ENCODE measurements at places on chromosomes 3 and 15.

DNA sequence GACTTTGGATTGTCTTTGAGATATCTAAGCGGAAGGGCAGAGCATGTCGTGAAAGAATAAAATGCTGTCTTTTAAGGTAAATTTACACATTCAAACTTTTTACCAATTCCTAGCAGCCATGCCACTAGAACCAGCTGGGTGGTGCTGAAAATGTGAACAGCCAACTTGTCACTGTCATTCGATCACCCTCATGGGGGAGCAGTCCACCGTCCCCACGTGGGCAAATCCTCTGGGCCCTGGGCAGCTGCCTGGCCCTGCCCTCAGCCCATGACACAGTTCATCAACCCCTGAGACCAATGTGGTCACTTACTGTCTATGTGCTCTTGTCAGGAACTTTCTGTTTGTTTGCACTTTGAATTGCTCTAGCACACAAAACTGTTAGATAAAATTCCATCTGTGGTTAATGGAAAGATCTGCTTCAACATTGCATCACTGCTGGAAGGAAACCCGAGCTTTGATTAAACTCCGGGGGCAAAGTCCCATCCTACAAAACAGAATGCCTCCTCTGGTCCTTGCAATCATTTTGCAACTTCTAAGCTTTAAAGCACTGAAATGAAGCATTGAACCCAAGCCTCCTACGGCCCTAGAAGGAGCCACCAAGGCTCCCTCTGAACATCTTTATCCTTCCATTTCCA is 50.1 kb downstream of the PCSK6 start:
- no peak for DNase-seq

DNA sequence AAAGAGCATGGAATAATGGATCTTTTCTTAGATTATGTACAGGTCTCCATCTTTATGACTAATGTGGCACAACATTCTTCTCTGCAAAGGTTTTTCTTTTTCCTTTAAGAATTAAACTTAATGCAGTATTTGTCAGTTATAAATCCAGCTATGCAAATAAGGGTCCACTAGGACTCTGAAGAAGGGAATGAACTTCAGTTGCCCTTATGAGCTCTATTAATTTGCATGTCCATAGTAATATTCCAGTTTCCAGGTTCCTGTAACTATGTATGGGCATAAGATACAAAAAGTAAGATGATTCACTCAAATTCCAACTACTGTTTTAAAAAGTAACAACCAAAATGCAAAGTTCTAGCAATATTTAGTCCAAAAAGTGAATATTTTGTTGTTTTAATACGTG is 337.4 kb downstream of the NLGN1 start:
- DNase-seq = no peak

DNA sequence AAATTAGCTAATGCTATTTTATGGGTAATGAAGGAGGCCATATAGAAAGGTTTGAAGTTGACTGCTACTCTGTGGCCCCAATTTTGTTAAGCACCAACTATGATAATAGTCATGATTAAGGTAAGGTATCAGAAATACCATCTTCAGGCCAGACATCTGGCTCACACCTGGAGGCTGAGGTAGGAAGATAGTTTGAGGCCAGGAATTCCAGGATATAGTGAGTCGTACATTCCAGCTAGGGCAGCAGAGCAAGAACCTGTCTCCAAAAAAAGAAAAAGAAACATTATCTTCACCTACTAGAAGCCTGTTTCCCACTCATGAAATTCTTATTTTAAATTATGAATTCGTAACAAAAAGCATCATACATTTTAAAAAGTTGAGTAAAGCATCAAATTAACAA is 64.4 kb downstream of the LRRC28 start:
- DNase-seq = no peak

DNA sequence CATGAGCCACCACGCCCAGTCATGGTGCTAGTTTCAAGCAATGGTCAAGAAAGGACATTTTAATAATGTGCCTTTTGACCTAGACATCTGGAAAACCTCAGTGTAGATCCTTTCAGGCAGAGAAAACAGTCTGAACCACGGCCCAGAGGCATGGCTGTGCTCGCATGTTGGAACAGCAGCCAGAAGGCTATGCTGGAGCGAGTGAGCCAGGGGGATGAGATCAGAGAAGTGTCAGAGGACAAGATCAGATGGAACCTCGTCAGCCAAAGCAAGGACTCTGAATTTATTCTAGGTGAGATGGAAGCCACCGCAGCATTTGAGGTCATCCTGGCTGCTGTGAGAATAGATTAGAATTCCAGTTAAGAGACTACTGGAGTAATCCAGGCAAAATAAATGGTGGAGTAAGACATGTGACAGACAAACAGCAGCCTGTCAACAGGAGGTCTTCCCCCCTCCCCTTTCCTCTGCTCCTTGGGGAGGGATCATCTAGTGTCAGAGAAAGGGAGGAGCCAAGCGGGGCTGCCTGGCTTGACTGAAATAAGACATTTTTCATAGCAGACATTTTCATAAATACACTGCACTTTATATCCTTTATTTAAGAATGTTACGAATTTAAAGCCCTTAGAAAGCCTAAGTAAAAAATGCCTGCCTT is 40.4 kb upstream of the ACKR4 start:
- DNase-seq = no peak

DNA sequence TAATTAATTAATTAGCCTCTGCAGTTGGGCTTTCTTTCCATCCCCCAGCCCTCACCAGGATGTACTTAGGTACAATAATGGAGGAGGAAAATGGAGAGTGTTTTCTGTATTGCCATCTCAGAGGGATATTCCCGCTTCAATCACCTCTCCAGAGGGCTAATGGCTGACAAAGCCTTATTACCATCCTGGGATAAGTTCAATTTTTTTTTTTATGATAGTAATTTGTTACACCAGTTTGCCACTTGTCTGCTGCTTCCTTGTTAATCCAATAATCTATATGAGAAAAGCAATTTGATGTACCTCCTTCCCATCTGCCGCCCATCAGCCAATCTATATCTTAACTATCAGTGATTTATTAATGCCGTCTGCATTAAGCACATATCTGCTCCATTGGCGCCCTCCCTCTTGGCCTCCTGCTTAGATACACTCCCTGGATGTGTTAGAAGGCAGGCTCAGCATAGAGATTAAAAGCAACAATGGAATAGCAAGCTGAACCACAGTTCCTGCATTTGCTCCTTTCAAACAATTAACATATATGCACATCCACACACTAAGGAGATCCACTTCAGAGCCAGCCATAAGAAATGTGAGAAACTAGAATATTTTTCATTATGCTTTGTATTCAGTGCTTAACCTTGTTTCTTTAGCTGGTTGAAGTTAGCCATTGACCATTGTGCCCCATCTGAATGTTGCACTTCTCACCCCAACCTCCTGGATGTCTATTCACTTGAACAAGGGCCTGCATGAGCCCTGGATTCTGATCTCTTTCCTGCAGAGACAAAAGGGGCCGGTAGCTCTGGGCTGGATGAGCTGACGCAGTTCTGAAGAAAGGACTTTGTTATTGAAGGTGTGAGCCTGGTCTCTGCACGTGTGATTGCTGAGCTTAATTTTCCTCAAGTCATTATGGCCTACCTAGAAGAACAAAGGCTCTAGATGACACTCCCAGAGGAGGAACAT is 237.3 kb upstream of the GAP43 start:
- DNase-seq = no peak

DNA sequence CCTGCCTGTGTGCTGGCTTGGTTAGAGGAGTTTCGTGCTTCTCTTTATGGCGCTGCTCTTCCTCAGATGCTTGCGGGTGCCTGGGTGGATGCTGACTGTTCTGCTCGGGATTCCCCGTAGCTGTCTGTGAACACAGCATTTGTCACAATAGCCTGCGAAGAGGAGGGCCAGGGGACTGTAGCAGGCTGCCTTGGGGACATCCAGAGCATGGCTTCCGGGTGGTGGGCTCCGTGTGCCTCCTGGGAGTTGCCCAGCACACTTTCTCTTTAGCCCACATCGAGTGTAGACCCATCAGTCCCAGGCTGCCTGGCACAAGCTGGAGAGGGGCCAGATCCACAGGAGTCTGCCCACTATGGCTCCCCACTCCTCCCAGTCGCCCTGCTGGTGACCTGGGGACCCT is 22.4 kb downstream of the LRRK1 start:
- DNase-seq = no peak

DNA sequence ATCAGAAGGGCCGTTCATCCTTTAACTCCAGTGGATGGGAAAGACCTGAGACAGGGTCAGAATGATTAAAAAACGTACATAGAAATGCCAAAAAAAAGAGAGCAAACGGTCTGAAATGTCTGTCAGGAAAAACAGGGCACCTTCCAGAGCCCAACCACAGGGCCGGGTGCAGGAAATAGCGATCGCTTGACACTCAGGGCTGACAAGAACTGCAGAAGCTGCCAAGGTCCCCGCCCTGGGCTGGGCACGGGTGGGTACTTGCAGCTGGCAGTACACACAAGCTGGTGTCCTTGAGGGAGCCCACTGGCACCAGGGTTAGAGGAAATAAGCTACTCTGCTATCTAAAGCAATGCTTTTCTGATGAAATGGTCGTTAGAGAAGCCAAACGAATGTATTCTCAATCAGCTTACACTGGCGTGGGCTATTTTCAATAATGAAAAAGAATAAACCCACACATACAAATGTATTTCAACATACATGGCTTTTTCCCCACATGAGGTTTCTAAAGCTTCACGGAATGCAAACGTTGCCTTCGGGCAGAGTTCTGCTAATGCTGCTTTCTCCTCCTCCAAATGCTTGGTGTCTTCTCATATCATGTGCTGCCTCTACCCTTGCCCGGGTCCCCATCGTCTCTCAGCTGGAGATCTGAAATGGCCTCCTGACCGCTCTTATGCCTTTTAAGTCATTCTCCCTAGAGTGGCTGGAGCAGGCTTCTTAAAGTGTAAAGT is 15.6 kb downstream of the FRMD4B start:
- DNase-seq = no peak

DNA sequence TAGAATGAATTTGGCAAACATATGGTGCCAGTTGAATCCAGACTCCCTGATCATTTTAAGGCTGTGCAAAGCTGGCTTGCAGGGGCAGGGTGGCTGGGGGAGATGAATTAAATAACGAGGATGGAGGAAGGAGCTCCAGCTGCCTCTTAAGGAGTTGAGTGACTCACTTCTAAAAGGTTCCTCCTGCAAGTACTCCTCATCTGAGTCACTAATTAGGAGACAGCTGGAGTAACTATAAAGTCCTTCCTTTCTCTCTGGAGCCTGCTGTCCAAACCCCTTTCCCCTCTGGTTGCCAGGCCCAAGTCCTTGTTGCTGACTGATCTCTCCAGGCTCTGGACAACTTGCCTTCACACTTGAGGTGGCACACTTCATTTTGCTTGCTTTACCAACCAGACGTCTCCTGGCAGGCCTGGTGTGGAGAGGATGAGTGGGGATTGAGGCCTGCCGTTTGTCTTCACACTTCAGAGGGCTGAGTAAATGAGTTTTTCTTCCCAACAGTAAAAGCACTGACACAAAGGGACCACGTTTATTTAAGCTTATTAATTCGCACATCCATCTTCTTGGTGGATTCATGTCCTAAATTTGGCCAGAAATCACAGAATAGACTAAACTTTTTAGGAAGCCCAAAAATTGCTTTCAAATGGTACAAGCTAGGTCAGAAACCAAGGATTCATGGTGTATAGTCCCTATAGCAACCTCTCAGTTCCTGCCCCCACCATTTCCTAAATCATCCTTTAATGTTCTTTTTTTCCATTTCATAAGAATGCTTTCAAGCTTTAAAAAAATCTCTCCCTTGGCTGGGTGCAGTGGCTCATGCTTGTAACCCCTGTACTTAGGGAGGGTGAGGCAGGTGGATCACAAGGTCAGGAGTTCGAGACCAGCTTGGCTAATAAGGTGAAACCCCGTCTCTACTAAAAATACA is 90.5 kb upstream of the MYRIP start:
- DNase-seq = no peak

DNA sequence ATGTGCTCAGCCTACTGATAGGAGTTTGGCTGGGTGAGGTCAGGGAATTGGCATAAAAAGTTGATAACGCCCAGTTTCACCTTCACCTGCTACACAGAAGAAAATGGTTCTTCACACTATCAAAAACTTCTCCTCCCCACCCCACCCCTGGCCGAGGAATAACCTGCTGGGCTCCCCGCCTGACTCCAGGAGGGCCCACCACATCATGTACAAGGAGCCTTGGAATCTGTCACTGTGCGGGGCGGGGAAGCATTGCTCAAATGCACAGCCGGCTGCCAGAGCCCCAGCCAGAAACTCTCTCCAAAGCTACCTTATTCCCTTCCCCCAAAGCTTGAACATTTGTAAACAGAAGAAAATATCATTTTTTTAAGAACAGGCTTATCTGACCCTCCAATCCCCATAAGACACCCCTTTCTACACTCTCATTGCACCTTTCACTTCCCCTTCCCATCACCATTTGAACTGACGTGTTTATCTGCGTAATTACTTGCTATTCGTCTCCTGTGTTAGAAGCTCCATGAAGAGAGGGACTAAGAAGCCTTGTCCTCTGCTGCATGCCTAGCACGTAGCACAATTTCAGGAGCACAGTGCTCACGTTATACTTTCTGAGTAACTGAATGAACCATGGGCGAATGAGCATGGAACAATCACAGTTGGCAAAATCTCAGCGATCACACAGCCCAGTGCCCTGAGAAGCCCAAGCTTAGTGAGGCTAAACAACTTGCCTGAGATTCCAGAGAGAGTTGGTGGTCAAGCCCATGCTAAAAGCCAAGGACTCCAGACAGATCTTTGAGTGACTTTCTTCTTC is 82.9 kb downstream of the HES1 start:
- no peak for DNase-seq

DNA sequence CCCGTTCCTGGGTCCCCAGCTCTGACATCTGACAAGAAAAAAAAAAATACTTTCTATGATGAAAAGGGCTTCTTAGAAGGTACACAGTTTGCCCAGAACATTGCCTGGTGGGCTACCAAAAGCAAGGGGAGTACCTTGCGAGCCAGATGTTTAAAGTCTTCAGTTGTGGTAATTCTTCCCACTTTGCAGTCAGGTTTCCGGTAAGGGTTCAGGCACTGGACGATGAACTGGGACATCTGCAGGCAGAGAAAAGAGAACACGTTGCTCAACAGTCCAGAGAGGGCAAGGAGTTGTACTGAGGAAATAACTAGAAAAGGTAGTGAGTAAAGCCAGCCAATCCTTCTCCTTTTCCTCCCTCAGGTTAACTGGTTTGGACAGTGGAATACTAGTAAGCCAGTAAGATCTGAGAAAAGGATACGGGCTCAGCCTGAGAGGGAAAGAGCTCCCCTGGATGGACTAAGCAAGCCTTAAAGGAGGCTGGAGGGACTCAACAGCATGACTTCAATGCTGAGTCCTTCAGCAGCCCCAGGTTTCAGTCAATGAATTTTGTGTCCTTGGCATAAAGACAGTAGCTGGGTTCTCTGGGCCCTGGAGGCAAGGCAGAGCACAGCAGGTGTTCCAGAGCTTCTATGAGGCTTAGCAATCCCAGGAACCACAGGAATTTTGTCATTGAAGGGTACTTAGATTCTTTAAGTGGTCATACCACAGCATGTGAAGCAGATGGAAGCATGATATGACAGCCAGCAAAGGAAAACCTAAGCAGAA is 38.2 kb downstream of the NBEAL2 start:
- no peak for DNase-seq

DNA sequence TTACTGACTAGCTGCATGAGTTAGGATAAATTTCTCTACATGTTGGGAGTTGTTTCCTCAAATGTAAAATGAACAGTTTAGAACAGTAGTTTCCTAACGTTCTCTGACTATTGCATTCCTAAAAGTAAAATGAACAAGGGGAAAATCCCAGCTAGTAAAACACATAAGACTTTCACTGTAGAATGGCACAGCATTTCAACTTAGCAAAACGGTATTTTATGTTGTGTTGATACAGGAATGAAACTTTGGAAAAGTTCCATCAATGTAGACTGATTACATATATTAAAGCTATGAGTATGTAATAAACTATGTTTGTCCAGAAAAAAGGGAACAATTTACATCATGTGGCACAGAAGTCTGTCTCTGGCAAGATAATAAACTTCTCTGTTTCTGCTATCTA is 297.4 kb upstream of the EPHA3 start:
- DNase-seq = no peak
